Activated CD4-positive, alpha-beta T cell treated with anti-CD3 and anti-CD28 coated beads, Interleukin-2, amount 10 ng/mL, durations not matched to agents 7 days and 5 days (primary cell): ENCODE measurements at places on chromosomes 11 and 22. TPM values are rescaled to one million over a fixed set of nuclear protein-coding genes. Genes with fewer than 3 reads are reported as not detected.

GRCh38 chr11:65525546-65526480 lies 930 bp downstream of the SCYL1 start:
- peaks cover 69% of the 10 kb centered on the region for H3K4me1 ChIP-seq
- H3K27ac ChIP-seq: peak overlapping the region; percentile 75
- peaks cover 17% of the 10 kb centered on the region for H3K36me3 ChIP-seq

GRCh38 chr11:44964526-44965209 lies 14.0 kb upstream of the TP53I11 start:
- H3K4me3 ChIP-seq: no peak overlapping the region
- no peaks in the 10 kb centered on the region for H3K27me3 ChIP-seq
- no peaks in the 10 kb centered on the region for H3K36me3 ChIP-seq
- no peaks in the 10 kb centered on the region for H3K4me1 ChIP-seq

The BTG4 gene
- total RNA-seq: not detected

The TMEM191B gene
- 0.87 TPM for total RNA-seq

The ROBO4 gene
- not detected for total RNA-seq

The UNC93B1 gene
- total RNA-seq: 32.6 TPM
